Stimulated activated CD8-positive, alpha-beta memory T cell treated with anti-CD3 and anti-CD28 coated beads, Interleukin-7, amount 100 ng/mL, for 48 hours (primary cell): ENCODE measurements at places on chromosomes 1 and 21.

- DNase-seq = no peak
Measured at GRCh38 chr1:162166917-162167615, 97.6 kb downstream of the NOS1AP start.

DNA sequence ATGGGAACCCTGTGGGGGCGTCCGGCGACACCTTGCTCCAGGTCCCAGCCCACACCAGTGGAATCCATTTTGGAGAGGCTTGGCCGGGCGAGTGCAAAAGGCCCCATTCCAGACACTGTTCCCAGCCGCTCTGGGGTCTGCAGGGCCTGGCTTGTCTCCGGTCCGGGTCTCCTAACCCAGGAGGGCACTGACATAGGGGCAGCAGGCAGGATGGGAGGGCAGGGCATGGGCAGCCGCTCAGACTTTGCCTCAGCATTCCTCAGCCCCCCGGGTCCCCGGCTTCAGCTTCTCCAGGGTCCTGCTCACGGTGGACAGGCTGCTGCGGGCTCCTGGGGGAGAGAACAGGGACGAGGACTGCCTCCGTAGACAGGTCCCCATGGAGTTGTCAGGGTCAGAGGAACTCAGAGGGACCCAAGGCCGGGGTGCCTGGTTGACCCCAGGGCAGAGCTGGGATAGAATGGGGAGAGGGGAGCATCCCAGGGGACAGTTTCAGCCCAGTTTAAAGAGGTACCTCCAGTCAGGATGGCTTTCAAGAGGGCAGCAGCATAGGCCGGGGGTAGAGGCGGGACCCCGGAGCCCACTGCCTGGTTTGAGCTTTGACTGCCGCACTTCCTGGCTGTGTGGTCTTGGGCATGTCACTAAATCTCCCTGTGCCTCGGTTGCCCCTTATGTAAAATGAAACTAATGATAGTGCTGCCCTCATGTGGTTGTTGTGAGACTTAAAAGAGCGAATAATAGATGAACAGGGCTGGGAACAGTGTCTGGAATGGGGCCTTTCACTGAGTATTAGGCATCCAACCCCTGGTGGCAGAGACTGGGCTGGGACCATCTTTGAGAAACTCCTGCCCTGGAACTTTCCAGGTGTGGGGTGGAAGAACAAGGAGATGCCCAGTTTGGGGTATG, 3.7 kb downstream of the KNCN start:
- DNase-seq = no peak

- DNase-seq = no peak
Measured at GRCh38 chr1:6634371-6635052, 9.8 kb downstream of the THAP3 start.

- DNase-seq = no peak
Measured at GRCh38 chr1:53324728-53325297, 3.1 kb downstream of the LRP8 start.

GRCh38 chr1:43165765-43166164, 6.3 kb downstream of the EBNA1BP2 start:
- no peak for DNase-seq

GRCh38 chr1:241810769-241811405, 37.1 kb upstream of the EXO1 start:
- no peak for DNase-seq

DNA sequence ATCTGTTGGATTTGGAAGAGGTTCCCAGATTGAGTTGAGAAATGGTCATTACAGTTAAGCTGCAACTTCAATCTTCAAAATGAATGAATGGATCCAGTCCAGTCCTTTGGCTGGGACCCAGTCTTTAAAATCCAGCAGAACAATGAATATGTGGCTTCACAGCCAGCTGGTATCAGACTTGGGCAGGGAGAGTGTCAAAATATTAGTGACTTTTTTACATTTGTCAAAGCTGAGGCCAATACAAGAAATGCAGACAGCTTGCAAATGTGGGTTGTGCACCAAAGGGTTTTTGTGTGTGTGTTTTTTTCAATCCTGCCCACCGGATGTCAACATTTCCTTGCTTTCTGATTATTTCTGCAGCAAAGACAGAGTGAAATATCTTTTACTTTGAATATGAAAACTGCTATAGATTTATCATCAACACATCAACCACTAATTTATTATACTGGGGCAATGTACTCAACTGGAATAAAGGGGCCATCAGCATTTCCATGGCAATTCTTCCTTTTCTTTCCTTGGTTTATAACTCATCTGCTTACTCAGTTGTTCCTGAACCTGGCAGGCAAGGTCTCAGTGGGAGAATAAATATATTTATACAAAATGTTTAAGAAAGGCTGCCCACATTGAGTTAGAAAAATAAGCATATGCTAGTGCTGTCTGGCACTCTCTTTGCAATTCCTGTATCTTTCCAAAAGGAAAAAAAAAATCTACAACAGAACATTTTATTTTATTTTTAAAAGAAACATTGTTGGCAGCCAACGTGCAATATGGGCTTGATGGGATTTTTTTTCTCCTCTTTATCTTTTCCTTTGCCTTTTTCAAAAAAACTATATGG, 491.6 kb upstream of the C1orf87 start:
- no peak for DNase-seq

GRCh38 chr1:165408518-165408917, 36.4 kb downstream of the RXRG start:
- no peak for DNase-seq

- no peak for DNase-seq
Measured at GRCh38 chr1:235955777-235956176, 89.1 kb upstream of the LYST start.

DNA sequence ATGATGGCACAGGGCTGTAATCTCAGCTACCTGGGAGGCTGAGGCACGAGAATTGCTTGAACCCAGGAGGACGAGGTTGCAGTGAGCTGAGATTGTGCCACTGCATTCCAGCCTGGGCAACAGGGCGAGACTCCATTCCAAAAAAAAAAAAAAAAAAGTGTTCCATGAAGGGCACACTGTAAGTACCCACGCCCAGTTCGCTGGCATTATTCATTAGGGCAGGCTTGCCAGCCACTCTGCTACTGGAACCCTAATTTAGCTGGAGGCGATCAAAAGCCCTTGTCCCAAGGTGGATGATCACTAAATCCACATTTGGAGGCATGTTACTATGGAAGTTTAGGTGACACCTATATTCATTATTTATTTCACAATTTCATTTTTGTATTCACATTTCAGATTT, 5.0 kb downstream of the IFNLR1 start:
- no peak for DNase-seq
